Hepatocyte (in vitro differentiated cells): ENCODE measurements at places on chromosomes 7 and 10. TPM values are rescaled to one million over a fixed set of nuclear protein-coding genes. Genes with fewer than 3 reads are reported as not detected.

GTPBP10 gene
- 13.0 and 13.1 TPM in 2 replicates for total RNA-seq

DNA sequence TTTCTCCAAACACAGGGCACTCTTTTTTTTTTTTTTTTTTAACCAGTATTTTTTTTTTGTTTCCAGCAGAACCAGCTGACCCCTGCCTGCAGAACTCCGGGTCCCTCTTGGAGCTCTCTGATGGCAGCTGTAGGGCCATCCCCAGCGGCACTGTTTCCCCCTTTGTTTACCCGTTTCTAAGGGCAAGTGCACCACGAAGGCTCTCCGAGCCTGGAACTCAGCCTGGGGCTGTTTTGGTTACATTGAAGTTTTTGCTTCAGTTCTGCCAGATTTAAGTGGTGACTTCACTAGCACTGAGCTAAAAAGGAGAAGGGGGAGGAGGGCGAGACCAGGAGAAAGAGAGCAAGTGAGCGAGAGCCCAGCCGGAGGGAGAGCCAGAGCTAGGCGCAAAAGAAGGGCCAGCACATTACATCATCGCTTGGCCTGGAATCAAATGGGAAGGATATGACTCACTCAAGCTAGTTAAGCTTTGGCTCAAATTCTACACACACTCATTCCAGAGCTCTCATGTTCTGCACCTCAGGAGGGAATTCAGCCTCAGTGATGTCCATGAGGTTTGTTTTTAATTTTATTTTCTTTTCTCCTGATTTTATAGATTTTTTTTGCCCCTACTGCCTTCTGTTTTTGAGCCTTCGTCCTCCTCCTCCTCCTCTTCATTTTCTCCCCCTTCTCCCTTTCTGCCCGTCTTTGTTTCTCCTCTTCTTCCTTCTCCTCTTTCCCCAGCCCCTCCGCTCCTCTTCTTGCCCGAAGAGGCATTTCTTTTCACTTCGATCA, 272.3 kb downstream of the TRIL start:
- no peaks in the 10 kb centered on the region for H3K27me3 ChIP-seq
- H3K4me1 ChIP-seq = peaks cover 8% of the 10 kb centered on the region
- peak; percentile 95 for DNase-seq
- no peaks in the 10 kb centered on the region for H3K36me3 ChIP-seq

DNA sequence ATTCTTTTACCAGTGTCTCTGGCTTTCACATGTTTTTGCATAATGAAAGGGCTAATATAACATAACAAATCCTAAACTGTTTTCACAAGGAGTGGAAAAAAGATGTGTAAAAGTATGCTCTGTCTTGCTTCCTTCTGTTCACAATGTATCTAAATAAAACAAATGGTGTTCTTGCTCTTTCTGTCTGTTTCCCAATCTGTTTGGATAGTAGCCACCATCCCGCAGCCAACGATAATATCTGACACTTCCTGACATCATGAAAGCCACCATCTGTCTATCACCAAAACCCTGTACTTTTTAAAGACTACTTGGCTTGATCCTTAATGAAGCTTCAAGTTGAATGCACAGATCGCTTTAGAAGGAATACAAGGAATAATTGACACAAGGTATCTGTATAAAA, 246.2 kb downstream of the ETV1 start:
- H3K4me3 ChIP-seq = no peak overlapping the region
- H3K27ac ChIP-seq = no peak overlapping the region
- no peak for DNase-seq
- no peaks in the 10 kb centered on the region for H3K36me3 ChIP-seq
- no peaks in the 10 kb centered on the region for H3K27me3 ChIP-seq

HOXA5 gene
- total RNA-seq = 0.08 and 0.70 TPM in 2 replicates

DNA sequence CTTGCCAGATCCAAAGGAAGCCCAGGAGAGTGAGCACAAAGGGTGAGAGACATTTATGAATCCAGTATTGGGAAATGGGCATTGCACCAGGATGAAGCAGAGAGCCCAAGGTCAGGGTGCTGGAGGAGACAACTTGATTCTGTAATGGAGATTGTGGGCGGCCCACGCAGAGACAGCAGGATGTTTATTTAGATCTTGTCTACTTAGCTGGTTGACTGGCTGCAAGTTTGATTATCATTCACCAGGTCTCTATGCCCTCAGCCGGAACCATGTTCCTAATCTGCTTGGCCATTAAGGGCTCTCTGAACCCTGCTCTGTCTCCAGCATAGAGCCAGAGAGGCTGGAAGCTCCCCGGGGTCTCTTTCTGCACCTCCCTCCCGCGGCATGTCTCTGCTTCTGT, 188.7 kb downstream of the PLXNA4 start:
- no peaks in the 10 kb centered on the region for H3K4me1 ChIP-seq
- no peaks in the 10 kb centered on the region for H3K27me3 ChIP-seq
- DNase-seq = no peak
- no peak overlapping the region for H3K4me3 ChIP-seq

DNA sequence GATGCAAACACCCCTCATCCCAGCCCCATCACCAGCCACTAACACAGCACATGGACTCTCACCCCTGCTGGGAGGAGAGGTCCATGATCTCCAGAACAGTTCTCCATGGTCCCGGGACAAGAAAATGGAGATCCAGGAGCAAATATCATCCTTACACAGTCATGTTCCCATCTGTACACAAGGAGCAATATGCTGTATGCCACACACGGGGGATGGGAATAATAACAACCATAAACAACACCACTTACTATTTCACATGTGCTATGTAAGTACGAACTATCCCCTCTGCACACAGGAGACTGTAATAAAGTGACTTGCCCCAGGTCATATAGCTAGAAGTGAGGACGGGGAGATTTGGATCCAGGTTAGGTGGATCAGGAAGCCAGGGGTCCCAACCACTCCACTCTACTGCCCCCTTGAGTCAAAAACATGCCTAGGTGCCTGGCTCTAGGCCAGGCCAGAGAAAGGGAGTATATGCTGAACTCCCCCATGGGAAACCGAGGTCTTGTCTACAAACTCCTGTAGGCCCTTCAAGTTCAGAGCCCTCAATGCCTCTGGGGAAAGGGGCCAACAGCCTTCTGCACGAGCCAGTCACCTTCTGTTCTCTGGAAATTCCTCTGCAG, 34.1 kb downstream of the LRRC20 start:
- H3K36me3 ChIP-seq = no peaks in the 10 kb centered on the region
- peak; percentile 42 for DNase-seq
- H3K27ac ChIP-seq = no peak overlapping the region
- H3K4me3 ChIP-seq = no peak overlapping the region
- H3K4me1 ChIP-seq = peaks cover 16% of the 10 kb centered on the region
- no peaks in the 10 kb centered on the region for H3K27me3 ChIP-seq

GRCh38 chr10:72946963-72947362, 7.6 kb downstream of the PLA2G12B start:
- H3K27ac ChIP-seq = no peak overlapping the region
- H3K36me3 ChIP-seq = no peaks in the 10 kb centered on the region
- H3K4me1 ChIP-seq = no peaks in the 10 kb centered on the region
- H3K27me3 ChIP-seq = no peaks in the 10 kb centered on the region
- no peak for DNase-seq

GRCh38 chr7:6252748-6253147, 19.7 kb downstream of the CYTH3 start:
- H3K4me1 ChIP-seq = peaks cover 8% of the 10 kb centered on the region
- H3K36me3 ChIP-seq = no peaks in the 10 kb centered on the region
- H3K27me3 ChIP-seq = no peaks in the 10 kb centered on the region
- DNase-seq = no peak
- no peak overlapping the region for H3K4me3 ChIP-seq

GRCh38 chr7:41323806-41324205, 379.1 kb downstream of the INHBA start:
- no peak for DNase-seq

DNA sequence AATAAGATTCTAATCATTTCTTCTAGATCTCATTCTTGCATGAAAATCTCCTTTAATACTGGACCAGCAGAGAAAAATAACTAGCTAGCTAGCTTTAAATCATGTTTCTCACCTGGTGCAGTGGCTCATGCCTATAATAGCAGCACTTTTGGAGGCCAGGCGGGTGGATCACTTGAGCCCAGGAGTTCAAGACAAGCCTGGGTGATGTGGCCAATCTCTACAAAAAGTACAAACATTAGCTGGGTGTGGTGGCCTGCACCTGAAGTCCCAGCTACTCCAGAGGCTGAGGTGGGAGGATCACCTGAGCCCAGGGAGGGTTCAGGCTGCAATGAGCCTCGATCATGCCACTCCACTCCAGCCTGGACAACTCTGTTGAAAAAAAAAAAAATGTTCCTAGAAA, 99.2 kb downstream of the BAMBI start:
- DNase-seq = no peak
- H3K4me3 ChIP-seq = no peak overlapping the region
- H3K36me3 ChIP-seq = no peaks in the 10 kb centered on the region

HMX2 gene
- total RNA-seq = not detected in 2 replicates

AHR gene
- total RNA-seq = 67.1 and 69.8 TPM in 2 replicates

DNA sequence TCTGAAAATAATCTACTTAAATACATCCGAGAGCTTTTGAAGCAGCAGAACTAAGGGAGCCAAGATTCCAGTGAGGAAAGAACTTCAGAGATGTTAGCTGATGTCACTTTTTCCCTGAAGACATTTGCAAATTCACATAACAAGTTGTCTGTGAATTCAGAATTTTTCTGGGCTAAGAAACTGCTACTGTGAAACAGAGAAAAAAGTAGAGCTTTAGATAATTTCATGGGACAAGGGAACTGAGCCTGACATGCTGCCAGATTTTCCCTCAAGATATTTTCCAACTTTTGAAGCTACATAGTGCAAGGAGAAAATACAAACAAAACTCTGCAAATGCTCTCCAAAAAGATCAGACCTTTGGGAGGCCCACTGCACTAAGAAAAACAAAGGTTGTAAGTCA, 484.2 kb downstream of the ANKRD7 start:
- no peaks in the 10 kb centered on the region for H3K4me1 ChIP-seq
- no peaks in the 10 kb centered on the region for H3K27me3 ChIP-seq
- H3K36me3 ChIP-seq = no peaks in the 10 kb centered on the region
- no peak for DNase-seq
- H3K27ac ChIP-seq = no peak overlapping the region

- H3K4me3 ChIP-seq = no peak overlapping the region
- H3K27ac ChIP-seq = no peak overlapping the region
- DNase-seq = no peak
- no peaks in the 10 kb centered on the region for H3K4me1 ChIP-seq
- no peaks in the 10 kb centered on the region for H3K36me3 ChIP-seq
Measured at GRCh38 chr7:103003004-103003403, 71.6 kb downstream of the FBXL13 start.

- no peak overlapping the region for H3K4me3 ChIP-seq
- no peak overlapping the region for H3K27ac ChIP-seq
- DNase-seq = no peak
- peaks cover under 1% of the 10 kb centered on the region for H3K4me1 ChIP-seq
Measured at GRCh38 chr10:99528494-99529441, 4.0 kb upstream of the NKX2-3 start.
